ENCODE measurements at places on chromosomes 12 and 14.
A peak's percentile ranks its signal among the peaks of the same experiment; 100 is the strongest.

GRCh38 chr12:81005606-81006005, 67.9 kb upstream of the LIN7A start:
- no peak for DNase-seq

DNA sequence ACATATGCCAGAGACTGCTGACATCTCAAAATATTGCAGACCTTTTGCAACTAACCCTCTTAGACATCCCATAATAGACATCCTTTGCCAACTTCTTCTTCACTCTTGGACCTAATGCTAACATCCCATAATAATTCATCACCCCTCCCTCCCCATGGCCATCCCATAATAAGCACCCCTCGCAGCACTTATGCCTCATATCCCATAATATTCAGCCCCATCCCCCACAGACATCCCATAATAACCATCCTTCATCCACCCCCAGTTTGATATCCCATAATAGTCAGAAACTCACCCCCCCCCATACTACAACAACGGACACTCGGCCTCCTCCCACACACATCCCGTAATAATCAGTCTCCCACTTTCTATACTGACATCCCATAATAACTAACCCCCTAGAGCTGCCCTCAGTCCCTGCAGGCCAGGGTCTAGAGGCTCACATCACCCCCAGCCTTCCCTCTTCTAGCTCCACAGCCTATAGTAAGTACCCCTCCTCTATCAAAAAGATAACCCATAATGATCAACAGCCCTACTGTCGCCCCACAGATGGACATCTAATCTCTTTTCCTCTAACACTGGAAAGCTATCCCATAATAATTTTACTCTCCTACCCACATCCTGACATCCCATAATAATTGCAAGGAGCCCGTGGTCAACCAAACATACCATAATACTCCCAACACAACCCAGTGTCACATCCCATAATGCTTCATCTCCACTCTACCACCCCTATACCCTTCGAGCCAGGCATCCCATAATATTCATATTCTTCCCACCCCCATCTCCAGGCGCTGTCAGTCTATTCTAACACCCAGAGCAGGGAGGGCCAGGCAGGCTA, 792 bp upstream of the CHD4 start:
- peak; percentile 70 for DNase-seq

GRCh38 chr12:53770281-53770680, 18.5 kb upstream of the CISTR start:
- DNase-seq, result peak; percentile 91

GRCh38 chr14:92215579-92215978, 93.8 kb downstream of the CPSF2 start:
- no peak for DNase-seq

GRCh38 chr14:87122166-87122565, 870.8 kb downstream of the GALC start:
- DNase-seq, result no peak

- DNase-seq, result no peak
These were observed 177.6 kb downstream of the SUDS3 start for GRCh38 chr12:118553856-118554504.

- no peak for DNase-seq
These were observed 246.0 kb upstream of the DAAM1 start for GRCh38 chr14:58942516-58942915.

- DNase-seq, result no peak
These were observed 29.6 kb downstream of the CHST11 start for GRCh38 chr12:104486363-104486750.

DNA sequence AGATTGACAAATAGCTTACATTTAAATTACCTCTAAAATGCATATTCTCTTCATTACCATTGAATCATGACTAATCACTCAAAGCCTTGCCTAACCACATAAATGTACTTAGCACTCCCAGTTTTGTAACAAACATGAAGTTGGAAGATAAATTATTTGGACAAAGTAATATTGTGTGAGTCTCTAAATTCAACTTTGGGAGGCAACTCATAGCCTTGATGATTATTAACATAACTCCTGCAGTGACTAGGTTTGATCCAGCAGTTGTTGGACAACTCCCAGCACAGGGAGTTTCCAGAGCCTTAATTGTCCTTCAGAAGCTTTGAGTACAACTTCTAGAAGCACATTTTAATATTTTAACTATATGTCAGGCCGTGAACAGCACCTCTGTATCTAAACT, 153.4 kb upstream of the PDZRN4 start:
- DNase-seq, result no peak

- no peak for DNase-seq
These were observed 344.5 kb upstream of the NAV3 start for GRCh38 chr12:77485961-77486854.

- no peak for DNase-seq
These were observed 30.4 kb downstream of the DLGAP5 start for GRCh38 chr14:55160989-55161388.

DNA sequence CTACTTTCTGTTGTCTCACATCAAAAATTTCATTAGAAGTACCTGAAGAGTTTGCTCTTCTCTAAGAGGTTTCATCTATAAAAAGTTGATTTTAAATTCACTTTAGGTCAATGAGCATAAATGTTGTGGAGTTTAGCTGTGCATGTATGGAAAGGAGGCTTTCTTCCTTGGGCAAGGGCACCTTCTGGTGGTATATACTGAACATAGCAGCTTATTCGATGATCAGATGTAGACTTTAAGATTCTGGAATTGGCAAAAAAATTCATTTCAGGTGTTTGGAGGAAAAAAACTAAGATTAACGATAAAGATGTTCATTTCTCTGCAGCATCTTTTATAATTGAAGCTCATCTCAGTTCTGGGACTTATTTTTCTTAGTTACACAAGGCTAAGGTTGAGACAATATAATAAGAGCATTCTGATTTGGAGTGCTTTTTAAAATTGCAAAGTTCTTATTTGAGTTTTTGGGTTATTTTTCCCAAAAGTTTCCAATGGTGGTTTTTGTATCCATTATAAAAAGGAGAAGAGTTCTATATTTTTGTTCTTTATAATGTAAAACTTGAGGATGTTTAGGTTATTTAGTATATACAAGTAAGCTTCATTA, 46.8 kb downstream of the TMEM117 start:
- DNase-seq, result peak; percentile 47

DNA sequence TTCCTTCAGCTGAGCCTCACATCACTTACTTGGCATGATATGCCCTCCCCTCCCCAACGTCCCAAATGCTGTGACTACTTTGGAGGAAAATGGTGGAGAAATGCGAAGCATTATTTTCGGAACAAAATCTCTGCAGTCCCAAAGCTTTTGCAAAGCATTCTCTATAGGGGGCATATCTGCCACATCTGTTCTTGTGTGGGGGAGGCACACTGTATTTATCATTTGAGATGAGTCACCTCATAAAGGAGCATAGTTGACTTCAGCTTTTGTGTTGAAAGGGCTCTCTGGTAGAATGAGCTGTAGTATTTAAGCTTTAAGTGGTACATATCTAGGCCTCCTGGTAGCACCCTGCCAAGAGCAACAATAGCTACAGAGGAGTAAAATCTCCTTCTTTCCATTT, 447.5 kb downstream of the ADAMTS20 start:
- DNase-seq, result peak; percentile 80

- no peak for DNase-seq
These were observed 64.0 kb downstream of the GALNT16 start for GRCh38 chr14:69323999-69324282.

GRCh38 chr12:103833095-103833775, 7.8 kb downstream of the NT5DC3 start:
- peak; percentile 56 for DNase-seq

DNA sequence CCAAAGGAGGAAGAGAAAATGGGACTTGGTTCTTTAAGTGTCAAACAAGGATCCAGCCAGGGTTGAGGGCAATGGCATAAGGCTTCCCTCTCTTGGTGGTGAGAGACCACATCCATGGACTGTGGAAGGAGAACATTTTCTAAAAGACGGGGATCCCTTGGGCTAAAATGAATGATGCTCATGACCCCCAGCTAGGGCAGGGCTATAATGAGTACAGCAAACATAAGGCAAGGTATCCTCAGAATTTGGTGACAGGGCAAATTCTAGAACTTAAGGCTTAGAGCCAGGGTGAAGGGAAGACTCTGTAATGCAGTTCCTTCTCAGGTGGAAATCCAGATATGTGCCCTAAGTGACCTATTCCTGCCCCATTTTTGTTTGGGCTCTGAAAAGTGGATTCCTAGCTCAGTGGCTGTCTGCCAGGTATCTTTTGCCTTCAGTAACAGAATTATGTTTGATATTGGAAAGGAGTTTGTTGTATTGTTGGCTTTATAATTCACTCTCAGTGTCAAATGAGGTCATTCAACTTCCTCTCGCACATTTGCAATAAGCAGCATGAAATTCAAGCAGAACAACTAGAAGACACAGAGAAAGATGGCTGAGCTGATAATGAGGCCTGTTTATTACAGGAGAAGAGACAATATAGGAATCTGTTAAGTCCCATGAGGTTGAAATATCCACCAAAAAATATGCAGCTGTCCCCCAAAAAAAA, 76.8 kb downstream of the DAD1 start:
- DNase-seq, result no peak

DNA sequence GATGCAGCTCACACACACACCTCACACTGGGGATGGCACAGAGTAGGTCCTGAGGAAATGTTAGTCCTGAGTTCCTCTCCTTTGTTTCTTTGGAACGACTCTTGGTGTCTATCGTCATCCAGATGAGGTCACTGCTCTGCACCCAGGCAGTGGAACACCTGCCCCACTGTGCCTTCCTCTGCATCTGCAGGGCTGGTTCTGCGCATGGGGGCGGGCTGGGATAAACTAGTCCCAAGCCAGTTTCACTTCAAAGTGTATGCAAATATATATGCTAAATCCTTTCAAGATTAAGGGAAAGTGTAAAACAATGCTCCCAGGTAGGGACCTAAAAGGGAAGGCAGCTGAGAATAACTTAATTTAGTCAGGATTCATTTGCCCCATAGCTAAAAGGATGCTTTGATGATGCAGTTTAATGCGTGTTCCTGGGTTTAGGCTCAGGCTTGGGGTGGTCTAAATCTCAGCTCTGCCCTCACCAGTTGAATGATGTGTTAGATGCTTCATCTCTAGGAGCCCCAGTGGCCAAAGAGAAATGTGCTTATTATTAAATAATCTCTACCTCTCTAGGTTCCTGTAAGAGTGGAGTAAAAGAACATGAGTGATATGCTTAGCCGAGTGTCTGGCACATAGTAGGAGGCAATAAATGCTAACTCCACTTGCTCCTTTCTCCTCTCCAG, 47.1 kb upstream of the OVCH1 start:
- no peak for DNase-seq

- no peak for DNase-seq
These were observed 4.0 kb downstream of the CHD4 start for GRCh38 chr12:6603095-6603567.

- DNase-seq, result no peak
These were observed 11.3 kb upstream of the SLC41A2 start for GRCh38 chr12:104969343-104969742.

- peak; percentile 59 for DNase-seq
These were observed 27.7 kb downstream of the CLMN start for GRCh38 chr14:95291859-95292542.

GRCh38 chr14:38124506-38124905, 83.2 kb upstream of the SSTR1 start:
- DNase-seq, result no peak

DNA sequence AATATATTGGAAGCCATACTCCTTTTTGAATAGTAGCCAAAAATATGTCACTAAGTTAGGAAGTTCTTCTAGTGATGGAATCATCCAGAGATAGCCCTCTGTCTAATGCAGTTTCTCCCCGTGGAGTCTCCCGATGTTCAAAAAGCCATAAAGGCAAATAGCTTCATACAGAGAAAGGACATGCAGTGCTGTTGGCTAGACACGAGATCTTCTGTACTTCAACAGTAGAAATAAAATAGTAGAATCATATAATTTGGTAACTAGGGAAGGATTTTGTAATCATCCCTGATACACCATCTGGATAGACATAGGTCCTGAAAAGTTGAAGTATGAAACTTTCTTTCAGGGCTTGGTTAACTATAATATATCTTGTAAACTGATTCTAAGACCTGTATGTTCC, 27.6 kb downstream of the LRFN5 start:
- DNase-seq, result no peak

GRCh38 chr12:100789146-100789545, 5.4 kb upstream of the ANO4 start:
- DNase-seq, result peak; percentile 38

GRCh38 chr12:48750769-48751356, 34.4 kb upstream of the CCNT1 start:
- DNase-seq, result no peak

- no peak for DNase-seq
These were observed 439.3 kb downstream of the DPF3 start for GRCh38 chr14:72454388-72455160.

GRCh38 chr12:94140556-94140955, 7.8 kb upstream of the PLXNC1 start:
- peak; percentile 34 for DNase-seq

GRCh38 chr12:66066137-66066928, 64.2 kb downstream of the LLPH start:
- DNase-seq, result peak; percentile 64

GRCh38 chr14:32468955-32469354, 139.9 kb downstream of the AKAP6 start:
- DNase-seq, result peak; percentile 87

DNA sequence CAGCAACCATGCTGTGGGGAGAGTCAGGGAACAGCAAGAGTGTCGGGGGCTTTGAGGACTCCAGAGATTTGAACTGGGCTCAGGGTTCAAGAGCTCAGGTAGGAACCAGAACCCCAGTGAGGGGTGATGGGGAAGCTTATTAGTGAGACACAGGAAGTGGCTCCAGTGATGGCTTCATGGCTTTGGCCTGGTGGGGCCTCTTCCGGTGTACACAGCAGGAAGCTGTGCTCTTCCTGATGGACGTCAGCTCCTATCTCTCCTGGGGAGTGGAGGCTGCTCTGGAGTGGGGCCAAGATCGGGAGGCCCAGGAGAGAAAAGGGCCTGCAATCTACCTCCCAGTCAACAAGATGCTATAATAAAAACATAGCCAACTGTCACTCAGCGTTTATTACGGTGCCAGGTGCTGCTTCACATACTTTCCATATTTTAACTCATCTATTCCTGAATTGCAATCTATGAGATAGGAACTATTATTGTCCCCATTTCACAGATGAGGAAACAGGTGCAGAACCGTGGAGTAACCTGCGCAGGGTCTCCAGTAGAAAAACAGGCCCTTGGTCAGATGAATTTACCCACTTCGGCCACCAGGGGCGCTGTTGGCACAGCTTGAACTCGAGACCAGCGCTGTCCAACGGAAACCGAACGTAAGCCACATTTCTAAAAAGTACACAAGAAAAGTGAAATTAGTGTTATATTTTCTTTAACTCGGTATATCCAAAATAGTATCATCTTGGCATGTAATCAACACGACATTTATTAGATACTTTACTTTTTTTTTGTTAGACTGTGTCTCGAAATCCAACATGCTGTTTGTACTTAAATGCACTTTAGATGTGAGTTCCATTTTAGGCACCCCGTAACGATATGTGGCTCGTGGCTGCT, 63.6 kb upstream of the DLK1 start:
- no peak for DNase-seq

GRCh38 chr12:53336181-53336681, at the start of gene SP7:
Gene SP7 (minus strand): TSS chr12:53336354. CDS start chr12:53335646, 708 bp downstream.
- DNase-seq, result peak; percentile 35
